Psoas muscle (tissue), 8 donors: ENCODE measurements at places on chromosomes 11 and 22.
A peak's percentile ranks its signal among the peaks of the same experiment; 100 is the strongest.

DNA sequence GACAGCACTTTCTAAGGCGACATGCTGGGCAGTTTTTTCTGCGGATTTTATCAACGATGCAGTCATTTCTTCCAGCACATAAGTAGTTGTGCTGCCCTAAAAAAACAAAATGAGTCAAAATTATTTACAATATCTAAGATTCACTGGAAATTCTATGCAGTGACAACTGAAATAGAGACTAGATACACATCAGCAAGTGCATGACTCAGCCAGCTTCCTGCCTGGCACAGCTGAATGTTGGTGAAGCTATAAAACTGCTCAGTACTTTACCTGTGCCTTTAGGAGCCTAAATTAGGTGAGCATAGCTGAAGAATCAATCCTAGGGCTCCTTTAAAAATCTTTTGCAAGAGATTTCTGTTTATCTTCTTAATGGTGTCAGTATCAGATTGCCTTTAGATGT lies 37.8 kb downstream of the PGR start:
- DNase-seq, result no peak

DNA sequence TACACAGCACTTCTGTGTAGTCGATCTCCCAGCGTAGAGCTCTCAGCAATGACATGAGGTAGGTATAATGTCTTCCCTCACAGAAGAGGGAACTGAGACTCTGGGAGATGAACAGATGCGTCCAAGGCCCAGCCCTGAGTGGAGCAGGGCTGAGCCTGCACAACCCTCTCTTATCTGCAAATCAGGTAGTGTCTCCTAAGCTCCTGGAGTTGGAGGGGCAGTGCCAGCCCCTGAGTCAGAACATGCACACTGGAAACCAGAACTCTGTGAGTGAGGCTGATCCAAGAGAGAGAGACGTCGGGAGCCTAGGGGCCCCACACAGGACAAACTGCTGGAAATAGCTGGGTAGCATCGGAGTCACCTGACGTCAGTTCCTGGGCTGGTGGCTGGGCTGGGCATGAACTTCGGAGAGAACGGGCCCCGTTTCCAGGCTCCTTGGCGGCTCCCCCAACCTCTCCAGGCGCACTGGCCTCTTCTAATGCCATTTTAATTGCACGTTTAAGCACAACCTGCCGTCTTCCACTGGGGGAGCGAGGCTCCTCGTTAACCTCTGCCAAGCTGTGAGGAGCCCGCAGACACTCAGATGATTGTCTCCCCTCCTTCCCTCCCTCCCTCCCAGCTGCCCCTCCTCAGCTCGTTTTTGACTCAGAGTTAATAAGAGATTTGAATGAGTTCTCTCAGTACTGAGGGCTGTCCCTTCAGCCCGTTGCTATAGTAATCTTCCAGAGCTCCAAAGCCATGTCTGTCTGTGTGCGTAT lies 191.2 kb upstream of the TBCEL start:
- no peak for DNase-seq

DNA sequence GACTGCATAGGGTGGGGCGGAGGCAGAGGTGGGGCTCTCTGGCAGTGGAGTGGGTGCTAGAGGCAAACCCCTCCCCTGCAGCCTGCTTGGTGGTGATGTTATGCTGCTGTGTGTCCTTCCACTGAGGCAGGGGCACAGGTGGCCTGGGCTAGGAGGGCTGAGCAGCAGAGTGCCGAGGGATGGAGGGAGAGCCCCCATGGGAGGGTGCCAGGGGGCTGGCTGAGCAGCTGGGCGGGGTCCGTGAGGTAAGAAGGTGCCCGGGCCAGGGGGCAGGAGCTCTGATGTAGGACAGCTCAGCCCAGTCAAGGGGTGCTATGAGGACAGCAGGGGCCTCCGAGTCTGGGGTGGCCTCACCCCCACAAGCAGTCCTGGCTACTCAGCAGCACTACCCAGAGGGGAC lies 4.2 kb downstream of the CLDN5 start:
- no peak for DNase-seq

DNA sequence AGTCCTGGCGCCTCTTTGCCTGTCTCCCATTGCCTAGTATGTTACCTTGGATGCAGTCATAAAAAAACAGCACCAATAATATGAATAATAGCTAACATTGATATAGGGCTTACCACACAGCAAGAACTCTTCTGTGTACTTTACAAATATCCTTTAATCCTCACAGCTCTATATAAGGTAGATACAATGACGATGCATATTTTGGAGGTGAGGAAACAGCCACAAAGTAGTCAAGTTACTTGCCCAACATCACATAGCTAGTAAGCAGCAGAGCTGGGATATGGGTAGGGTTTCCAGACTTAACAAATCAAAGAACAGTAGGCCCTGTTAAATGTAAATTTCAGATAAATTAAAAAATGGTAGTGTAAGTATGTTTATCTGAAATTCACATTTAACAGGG lies 128.8 kb downstream of the ST3GAL4 start:
- no peak for DNase-seq

- DNase-seq, result no peak
These were observed 188.4 kb downstream of the ADAMTS15 start for GRCh38 chr11:130636722-130637464.

DNA sequence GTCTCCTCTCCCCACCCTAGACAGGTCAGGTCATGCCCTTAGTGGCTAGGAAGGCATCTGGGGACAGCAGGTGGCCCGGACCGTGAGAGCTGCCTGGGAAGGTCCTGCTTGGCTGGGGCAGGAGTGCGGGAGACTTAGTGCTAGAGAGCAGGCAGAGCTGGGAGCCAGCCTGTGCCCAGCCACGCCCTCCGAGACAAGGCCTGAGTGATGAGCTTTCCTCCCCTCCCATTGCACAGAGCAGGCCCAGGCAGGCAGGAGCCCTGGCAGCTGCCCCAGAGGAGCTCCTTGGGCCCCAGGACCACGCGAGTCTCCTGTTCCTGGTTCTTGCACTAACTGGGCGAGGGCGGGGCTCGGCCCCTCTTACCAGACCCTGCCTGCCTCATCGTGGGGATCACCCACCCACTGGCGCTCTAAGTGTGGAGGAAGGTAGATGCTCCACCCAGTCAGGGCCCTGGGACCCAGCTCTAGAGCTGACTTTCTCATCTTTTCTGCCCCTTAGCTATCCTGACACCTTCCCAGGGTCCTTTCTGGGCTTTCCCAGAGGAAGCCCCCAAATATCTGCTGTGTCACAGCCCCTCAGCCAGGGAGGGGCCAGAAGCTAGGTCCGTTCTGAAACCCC lies 44.9 kb downstream of the MACROD1 start:
- peak; percentile 76 for DNase-seq

DNA sequence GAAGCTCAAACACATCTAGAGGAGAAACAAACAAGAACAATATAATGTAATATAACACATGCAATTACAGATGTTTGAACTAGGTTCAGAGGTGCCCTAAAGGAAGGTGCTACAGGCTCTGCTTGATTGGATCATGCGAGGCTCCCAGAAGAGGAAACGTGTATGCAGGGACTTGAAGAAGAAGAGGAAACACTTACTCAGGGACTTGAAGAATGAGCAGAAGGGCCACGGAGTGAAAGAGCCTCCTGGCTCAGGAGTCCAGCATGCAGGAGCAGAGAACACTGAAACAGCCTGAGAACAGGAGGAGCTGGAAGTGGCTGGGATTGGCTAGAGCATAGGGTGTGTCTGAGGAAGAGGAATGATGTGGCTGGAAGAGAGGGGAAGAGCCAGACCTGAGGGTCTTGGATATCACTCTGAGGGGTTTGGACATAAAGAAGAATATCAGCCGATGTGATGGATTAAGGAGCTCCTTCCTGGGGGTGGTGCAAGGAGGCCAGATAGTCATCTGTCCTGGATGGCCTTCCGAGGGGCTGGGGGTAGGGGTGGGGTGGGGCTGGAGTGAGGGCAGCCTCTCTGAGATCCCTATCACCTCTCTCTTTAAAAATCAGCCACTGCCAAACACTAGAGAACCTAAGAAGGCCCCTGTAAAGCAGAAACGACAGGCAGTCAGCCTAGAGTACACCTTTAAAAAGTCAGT lies 16.8 kb downstream of the FZD4 start:
- DNase-seq, result no peak

DNA sequence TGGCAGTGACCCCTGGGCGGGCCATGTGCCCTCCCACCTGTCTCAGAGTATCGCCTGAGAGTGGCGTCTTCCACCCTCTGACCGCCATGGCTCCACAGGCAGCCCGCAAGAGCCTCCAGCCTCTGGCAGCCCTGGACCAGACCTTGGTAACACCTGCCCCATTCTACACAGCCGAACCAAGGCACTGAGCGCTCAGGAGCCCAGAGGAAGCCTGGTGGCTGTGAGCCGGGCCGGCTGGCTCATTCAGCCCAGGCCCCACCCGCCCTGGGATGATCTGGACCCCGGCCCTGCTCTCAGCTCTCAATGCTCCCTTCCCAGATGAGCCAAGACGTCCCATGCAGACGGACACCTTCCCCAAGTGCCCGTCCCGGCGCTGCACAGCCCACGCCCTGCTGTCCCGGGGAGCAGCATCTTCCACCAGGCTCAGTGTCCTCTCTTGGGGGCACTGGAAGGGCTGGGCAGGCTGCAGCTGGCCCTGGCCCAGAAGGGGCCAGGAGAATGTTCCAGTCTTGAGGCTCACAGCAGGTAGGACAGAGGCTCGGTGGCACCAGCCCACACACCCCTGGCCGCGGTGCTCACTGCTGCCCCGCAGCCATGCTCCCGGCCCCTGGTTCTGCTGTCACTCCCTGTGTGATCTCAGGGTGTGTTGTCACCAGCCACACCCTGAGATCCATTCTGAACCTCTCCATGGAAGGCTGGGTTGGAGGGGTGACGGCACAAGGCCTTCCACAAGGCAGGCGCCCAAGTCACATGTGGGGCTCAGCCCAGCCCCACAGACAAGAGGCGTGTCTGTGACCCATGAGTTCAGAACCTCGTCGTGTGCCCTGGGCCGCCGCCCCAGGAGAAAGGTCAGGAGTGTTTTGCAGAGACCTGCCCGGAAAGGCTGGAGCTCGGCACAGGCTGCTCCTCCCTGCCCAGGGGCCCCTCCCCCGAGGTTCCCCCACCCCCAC lies 24.2 kb upstream of the PPARA start:
- no peak for DNase-seq

DNA sequence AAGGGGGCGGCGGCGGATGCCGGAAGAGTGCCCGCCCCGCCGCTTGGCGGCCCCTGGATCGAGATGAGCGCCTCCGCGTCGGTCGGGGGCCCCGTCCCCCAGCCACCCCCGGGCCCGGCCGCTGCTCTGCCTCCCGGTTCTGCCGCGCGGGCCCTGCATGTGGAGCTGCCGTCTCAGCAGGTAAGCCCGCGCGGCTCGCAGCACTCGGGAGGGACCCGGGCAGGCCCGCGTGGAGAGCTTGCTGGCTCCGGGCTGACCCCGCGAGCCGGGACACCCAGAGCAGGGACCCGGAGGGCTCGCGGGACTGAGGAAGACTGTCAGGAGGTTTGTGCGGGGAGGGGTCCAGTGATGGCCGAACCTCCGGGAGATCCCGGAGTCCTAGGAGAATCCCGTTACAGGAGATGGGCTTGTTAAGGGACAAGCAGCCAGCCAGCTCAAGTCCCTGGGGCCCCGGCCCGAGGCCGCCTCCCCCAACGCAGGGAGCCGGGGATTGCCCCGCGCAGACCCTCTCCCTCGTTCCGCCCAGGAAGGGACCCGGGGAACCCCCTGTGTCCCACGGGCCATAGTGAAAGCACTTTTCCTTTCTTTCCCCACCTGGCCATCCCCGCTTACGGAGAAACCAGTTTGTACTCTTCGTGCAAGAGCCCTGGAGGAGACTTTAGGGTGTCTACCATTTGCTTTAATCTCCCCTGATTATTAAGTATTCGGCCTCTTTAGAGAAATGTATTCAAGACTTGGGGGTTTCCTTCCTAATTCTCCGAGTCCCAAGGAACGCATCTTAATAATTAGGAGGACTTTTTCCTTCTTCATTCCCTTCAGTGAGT lies 547 bp downstream of the UVRAG start:
- DNase-seq, result no peak

DNA sequence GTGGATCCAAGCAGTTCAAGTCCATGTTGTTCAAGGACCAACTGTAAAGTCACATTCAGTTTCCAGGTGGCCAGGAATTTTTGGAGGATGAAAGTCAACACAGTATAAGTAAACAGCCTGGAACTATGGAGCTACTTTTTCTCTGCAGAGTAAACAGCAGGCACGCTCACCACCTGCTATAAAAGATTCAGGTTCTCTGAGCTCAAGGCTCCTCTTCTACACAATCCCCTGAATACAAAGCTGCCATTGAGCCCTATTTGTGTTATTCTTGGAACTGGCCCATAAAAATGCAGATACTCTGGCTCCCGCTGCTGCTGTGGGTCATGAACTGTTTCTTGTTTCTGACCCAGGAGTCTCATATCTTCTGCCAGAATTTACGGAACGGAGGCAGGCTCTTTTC lies 56.9 kb upstream of the PRR5 start:
- no peak for DNase-seq

DNA sequence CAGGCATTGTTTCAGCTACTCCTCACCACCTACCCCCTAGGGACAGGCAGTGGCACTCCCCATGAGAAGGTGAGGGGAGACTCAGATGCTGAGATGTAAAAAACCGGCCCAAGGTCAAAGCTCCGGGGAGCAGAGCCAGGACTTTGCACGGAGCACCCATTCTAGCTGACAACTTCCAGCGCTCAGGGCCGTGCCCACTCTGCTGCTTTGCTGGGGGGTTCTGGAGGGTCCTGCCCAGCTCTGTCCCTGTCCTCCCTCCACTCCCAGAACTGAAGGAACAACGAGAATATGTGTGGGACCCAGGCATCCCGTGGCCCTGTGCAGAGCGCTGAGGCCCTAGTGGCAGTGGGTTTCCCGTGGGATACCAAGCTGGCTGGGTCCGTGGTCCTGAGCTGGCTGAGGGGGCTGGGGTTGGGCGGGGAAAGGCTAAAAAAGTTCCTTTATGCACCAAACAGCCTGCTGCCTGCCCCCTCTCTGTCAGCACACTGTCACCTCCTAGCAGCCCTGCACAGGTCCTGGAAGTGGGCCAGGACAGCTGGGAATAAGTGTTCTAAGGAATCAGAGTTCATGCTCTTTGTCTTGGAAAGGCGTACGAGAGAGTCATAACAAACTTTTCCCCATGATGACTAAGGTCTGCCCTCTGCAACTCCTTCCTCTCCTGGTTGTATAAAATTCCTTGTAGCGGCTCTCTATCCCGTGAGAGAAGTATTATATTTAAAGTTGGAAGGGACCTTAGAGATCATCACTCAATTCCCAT lies 1.9 kb downstream of the MS4A10 start:
- peak; percentile 74 for DNase-seq

DNA sequence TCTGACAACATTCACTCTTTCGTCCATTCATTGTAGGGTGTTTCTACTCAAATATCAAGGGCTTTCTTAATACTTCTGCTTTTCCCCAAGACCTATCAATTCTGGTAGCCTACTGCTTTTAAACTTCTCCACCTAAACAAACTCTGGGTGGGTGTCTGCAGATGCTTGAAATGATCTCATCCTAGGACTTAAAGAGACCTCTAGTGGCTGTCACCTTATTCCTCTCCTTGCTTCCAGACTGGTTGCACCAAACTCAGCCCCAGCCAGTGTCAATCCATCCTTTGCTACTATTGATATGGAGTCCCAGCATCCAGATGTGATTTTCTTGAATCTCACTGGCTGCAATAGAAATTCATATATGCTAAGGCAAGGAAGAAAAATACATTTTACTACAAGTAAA lies 274.7 kb downstream of the NXPE2 start:
- DNase-seq, result no peak

- no peak for DNase-seq
These were observed 1.2 kb upstream of the TBC1D10A start for GRCh38 chr22:30327864-30328345.
